ENCODE measurements at places on chromosomes 13 and 19.

DNA sequence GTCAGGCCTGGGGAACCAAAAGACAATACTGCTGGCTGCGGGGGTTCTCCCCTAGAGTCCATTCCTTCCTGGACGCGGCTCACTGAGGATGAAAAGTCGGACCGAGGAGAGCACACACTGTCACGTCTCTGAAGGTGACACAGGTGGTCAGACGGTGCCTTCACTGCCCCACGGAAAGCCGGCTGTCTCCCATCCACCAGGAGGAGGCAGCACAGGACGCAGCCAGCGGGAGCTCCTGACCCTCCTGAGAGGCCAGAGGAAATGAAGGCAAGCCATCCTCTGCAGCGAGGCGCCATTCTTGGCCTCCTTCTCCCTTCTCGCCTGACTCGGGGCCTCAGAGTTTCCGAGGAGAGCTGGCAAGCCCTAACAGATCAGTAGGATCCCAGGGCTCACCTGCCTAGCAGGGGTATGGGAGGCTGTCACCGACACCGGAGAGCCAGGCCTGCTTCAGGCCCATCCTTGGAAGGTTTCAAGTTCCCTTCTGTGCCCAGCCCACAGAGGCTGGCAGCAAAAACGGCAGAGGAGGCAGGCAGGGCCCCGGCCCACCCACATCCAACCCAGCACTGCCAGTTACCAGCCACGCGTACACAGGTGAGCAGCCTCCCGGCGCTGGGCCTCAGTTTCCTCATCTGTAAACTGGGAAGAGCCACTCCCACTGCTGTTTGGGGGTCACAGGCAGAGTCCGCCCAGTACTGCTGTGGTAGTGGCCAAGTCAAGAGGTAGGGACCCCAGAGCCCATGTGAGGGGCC, 4.5 kb downstream of the REXO1 start:
- no peak for DNase-seq

DNA sequence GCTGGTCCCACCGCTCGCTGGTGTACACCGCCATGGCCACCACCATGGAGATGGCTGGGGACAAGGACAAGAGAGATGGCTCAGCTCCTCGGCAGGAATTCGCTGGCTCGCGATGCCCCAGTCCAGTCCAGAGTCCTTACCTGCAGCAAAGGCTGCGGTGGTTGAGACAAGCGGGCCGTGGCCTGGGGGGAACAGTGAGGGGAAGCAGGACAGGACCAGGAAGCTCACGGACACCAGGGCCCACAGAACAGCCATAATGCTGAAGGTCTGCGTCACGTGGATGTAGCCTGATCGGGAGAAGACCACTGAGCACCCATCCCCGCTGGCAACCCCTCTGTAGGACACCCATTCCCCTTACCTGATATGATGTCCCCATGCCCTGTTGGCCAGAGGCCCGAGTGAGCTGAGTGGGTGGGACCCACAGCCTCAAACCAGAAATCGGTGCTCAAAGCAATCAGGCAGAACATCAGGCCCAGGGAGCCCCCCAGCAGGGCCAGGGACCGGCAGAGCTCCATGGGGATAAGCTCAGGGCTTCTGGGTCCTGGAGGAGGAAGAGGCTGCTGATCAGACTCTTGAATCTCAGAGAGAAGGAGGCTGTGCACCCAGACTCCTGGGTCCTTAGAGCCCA, 319 bp downstream of the NKG7 start:
- DNase-seq, result no peak

DNA sequence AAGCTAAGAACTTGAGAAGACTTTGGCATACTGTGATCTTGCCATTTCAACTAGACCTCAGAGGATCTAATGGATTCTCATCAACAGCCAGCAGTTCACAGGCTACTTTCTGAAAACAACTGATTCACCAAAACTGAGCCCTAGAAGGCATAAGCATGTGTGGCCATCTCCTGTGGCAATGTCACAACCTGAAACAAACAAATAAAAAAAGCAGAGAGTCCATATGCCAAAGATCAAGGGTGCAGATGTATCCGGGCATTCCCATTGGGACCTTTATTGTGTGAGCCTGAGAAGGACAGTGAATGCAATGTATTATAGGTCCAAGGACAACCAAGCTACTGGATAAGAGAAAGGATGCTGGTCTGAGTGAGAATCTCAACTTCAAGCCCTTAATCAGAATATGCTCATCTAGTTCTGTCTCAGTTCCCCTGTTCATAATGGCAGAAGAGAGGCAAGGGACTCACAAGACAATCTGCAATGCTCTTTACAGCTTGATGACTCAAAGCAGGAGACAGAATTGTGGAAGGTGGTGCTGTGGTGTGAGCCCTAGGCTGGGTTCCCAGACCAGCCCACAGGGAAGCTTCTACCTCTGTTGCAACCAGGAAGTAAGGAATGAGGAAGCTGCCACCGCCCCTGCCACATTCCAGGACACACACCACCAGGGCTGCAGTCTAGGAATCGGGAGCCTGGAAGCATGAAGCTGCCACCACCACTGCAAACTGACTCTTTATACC, 133.7 kb downstream of the RAP2A start:
- no peak for DNase-seq

GRCh38 chr13:40143106-40143505, 487.6 kb downstream of the COG6 start:
- no peak for DNase-seq

DNA sequence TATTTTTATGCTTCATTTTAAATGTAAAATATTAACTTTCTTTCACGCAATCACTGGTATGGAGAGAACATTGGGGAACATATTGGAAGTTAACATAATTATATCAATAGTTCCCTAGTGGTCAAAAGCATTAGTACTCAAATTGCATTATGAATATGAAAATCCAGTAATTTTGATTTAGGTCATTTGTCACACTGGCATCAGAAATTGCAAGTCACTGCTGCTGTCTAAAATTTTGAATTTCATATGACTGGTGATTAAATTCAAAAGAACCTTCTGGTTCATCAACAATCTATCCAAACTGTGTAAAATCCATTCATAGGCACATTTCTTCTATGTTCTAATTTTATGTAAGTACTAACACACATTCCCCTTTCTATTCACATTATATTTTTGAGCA, 2235.7 kb upstream of the PCDH20 start:
- no peak for DNase-seq
